ENCODE measurements at places on chromosomes 3 and 15.
A peak's percentile ranks its signal among the peaks of the same experiment; 100 is the strongest.

DNA sequence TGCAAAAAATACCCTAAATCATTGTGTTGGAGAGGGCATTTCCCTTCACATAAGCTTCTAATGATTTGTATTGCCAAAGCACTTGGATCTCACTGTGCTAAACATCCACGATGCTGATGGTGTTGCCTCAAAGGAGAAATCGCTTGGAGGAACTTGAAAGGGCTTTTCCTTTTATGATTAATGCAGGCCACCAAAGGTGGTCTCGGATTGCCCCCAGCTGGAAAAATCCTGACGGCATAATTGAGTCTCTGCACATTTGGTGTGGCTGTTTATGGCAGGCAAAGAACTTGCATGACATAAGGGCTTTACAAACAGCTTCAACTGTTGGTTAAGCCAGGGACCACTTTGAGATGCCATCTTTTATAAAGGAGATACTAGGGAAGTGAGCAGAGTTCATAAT lies 664.0 kb upstream of the ADAMTS9 start:
- DNase-seq: no peak

GRCh38 chr15:77702211-77702957 lies 69.7 kb upstream of the LINGO1 start:
- DNase-seq: no peak

DNA sequence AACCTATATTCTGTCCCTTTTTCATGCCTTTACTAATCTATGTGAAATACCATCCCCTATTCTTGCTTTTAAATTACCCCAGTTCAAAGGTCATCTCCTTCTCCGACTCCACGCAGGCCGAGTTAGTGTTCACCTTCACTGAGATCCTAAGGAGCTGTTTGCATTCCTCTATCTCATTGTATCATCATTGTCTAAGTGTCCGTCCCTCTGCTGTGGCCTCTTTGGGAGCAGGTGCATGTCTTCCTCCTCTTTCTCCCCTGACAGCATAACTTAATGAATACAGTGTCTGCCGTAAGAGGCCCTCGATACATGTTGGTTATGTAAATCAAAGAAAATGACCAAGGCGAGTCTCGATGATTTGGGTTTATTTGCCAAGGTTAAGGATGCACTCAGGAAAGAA lies 4.9 kb upstream of the PPP1R2 start:
- no peak for DNase-seq

- DNase-seq: no peak
Measured at GRCh38 chr3:127396473-127396872, 108.6 kb upstream of the PRR20G start.

GRCh38 chr3:65953301-65953812 lies 85.4 kb downstream of the MAGI1 start:
- DNase-seq: no peak

- peak; percentile 52 for DNase-seq
Measured at GRCh38 chr15:38440353-38441129, 13.4 kb upstream of the FAM98B start.

DNA sequence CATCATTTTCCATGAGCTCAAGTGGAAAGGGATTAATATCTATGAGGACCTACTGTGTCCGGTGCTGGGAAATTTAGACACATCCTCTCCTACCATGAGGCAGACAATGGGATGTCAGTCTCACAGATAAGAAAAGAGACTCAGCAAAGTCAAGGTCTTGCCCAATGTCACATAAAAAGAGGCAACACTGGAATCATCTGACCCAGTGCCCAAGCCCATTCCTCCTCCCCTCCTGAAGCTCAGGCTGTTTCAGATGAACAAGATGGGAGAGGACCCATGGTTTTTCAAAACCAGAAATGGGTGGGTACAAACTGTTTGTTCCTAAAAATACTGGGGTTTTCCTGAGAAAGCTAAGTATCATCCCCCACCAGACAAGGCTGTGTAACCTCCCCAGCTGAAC lies 22.2 kb downstream of the POC1A start:
- no peak for DNase-seq

Measured in activated T-cell treated with anti-CD3 and anti-CD28 coated beads, Interleukin-2, amount 50 U/mL, for 24 hours (primary cell).